ENCODE measurements at places on chromosomes 11 and 22.
A peak's percentile ranks its signal among the peaks of the same experiment; 100 is the strongest.

DNA sequence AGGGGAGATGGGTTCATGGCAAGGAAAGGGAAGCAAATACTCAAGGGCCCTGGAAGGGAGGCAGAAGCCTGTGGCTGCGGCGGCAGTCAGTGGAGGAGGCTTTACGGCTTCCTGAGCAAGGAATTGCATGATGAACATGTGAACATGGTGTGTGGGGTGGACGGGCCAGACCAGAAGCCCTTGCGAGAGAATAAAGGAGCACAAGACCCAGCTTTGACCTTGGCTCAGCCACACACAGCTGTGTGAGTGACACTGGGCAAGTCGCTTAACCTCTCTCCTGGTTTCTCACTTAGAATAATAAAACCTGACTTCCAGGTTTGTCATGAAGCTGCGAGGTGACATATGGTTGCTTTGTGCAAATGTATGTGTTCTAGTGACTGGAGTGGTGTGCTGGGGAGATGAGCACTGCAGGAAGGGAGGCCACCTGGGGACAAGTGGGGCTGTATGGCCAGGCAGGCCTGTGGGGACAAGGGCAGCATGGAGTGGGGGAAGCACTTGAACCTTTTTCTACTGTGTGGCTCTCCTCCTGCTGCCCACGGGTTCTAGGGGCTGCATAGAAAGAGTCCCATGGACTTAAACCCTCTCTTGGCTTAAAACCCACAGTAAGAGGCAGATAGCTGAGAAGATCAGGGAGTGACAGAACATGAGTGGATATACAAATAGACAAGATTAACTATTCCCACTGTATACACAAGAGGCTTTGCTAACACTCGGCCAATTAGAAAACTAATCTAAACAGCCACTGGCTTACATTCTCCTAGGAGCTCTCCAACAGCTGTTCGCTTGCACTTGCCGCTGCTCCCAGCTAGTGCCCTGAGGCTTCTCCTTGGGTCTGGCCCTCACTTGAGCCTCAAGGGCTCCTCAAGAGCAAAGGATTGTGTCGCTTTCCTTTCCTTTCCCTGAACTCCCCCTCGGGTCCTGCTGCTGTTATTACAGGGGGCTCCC lies 67.3 kb upstream of the CDON start:
- no peak for DNase-seq

GRCh38 chr11:726278-727220 lies 20.5 kb downstream of the EPS8L2 start:
- DNase-seq, result no peak

- no peak for DNase-seq
Observed at GRCh38 chr11:134045799-134046635, 22.9 kb upstream of the JAM3 start.

DNA sequence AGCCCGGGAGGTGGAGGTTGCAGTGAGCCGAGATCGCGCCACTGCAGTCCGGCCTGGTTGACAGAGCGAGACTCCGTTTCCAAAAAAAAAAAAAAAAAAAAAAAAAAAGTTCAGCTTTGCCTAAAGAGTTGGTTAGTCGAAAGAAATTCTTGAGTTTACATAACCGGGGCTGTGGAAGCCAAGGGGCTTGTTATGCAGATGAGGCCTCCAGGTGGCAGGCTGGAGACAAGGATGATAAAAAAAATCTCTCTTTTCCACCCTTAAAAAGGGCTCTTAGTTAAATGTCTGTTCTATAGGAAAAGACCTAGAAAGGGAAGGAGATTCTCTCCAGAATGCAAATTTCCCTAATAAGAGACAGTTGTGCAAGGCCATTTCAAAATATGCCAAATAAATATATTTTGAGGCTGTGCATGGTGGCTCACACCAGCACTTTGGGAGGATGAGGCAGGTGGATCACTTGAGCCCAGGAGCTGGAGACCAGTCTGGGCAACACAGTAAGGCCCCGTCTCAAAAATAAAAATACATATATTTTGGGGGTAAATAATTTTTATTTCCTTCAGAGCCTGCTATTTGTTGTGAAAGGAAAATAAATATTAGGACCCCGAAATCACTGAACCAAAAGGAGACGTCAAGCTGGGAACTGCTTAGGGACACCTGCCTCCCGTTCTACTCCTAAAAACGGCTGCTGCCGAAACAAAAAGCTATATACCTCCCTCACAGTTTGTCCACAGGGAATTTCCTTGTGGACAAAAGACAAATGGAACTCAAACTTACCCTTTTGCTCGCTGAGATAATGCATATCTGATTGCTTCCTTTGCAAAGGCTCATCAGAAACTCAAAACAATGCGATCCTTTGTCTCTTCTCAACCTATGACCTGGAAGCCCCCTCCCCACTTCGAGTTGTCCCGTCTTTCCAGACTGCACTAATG lies 2.4 kb upstream of the IFITM2 start:
- DNase-seq, result peak; percentile 46

- DNase-seq, result no peak
Observed at GRCh38 chr11:115325523-115325922, 178.7 kb downstream of the CADM1 start.

GRCh38 chr11:70660889-70661197 lies 262.5 kb downstream of the CTTN start:
- DNase-seq, result no peak

GRCh38 chr22:31970490-31971444 lies 26.4 kb downstream of the YWHAH start:
- peak; percentile 54 for DNase-seq

DNA sequence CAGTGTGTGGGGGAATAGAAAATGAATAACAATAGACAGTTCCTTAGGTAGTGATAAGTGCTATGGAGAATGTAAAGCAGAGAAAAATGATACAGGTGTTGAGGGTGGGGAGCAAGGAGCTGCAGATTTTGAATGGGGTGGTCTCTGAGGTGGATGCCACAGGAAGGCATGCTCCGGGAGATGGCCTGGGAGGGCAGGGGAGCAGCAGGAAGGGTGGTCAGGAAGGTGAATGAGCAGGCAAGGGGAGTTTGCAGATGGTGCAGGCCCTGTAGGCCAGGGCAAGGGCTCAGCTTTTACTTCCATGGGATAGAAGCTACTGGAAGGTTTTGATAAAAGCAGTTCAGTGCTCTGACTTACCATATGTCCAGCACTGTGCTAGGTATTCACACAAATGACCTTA lies 44.8 kb downstream of the FDX1 start:
- DNase-seq, result no peak

DNA sequence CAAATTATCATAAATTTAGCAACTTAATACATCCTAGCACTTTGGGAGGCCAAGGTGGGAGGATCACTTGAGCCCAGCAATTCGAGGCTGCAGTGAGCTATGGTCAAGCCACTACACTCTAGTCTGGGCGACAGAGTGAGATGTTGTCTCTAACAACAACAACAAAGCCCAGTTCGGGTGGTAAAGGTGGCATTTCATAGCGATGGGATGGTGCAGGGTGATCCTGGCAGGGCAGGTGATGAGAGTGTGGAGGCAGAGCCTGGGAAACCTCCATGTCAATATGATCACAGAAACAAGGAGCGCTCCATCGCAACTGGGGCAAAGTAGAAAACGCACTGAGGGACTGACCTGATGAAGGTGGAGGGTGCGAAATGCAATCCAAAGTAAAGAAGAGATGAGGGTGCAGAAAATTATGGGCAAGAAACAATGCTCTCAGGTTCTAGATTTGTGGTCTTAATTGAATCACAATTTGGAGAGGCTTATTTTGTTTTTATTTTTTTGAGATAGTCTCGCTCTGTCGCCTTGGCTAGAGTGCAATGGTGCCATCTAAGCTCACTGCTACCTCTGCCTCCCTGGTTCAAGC lies 32.8 kb upstream of the CLDN5 start:
- no peak for DNase-seq

GRCh38 chr22:45200860-45201511 lies 37.3 kb downstream of the NUP50 start:
- no peak for DNase-seq

GRCh38 chr11:131695889-131696429 lies 325.5 kb downstream of the NTM start:
- no peak for DNase-seq

DNA sequence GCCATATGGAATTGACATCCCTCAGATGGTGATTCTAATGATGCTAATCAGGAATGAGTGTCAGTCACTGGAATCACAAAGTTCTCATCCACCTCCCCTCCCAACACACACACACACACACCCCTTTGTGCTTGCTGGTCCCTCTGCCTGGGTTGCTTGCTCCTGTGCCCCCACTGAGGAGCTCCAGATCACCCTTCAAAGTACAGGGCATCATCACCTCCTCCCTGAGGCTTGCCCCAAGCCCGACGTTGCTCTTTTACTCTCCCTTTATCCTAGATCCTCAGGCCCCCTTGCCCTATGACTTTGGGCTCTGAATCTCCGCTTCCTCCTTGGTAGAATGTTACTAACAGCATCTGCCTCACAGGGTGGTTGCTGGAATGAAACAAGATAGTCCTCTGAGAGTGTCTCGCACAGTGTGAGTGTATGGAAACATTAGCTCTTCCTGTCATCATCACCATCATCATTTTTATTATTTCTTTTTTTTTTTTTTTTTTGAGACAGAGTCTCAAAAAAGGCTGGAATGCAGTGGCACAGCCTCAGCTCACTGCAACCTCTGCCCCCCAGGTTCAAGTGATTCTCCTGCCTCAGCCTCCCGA lies 3.4 kb downstream of the TOM1 start:
- DNase-seq, result no peak

DNA sequence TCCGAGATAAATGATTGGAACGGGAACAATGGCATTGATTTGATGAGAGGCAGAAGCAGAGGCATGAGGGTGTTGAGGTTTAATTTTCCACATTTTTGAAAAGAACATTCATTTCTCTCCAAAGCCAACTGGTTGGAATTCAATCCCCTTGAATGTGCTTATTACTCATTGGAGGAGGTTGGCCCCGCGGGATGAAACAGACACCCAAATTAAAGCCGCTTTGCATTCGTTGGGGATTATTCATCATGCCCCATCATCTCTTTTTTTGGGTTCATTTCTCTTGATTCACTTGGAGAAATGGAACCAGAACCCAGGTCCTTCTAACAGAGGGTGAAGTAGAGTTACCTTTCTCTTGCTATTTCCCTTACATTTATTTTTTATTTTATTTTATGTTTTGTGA lies 47.6 kb upstream of the PARVG start:
- DNase-seq, result no peak

- DNase-seq, result no peak
Observed at GRCh38 chr22:27538666-27539065, 262.9 kb downstream of the MN1 start.

GRCh38 chr11:17876827-17877226 lies 136.0 kb downstream of the SERGEF start:
- DNase-seq, result no peak

DNA sequence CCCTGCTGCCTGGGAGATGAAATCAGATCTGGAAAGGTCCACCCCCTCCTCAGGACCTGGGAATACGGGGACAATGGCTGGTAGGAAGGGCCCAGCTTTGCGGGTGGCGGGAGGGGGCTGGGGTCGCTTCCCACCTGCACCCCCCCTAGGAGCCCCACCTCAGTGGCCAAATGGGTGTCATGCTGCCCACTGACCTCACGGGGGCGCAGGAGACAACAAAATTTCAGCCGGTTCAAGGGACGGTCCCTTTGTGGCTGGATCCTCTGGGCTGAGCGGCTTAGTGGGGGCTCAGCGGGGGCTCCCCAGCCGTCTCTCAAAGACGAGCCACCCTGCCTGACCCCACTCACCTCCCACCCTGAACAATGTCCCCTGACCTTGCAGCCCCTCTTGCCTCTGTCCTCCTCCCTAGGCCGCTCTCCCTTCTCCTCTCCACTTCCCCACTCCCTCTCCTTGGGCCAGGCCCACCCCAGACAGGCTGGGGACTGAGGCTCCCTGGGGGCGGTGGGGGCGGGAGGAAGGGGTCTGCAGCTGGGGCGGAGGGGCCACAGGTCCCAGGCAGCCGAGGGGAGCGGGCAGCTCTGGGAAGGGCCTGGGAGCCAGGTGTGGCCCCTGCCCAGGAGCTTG lies 39.3 kb upstream of the H19 start:
- no peak for DNase-seq

DNA sequence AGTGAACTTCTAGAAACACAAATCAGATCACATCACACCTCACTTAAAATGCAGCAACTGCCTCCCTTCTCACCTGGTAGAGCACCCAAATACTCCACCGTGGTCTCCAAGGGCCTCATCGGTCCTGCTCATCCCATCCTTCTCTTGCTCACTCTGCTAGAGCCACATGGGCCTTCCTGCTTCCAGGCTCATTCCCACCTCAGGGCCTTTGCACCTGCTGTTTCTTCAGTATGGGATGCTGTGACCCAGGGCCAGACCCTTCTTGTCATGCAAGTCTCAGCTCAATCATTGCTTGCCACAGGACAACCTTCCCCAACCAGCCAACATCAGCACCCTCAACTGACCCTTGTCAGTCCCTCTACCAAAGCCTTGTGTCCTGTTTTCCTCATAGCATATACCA lies 124.9 kb downstream of the GALNT18 start:
- no peak for DNase-seq

DNA sequence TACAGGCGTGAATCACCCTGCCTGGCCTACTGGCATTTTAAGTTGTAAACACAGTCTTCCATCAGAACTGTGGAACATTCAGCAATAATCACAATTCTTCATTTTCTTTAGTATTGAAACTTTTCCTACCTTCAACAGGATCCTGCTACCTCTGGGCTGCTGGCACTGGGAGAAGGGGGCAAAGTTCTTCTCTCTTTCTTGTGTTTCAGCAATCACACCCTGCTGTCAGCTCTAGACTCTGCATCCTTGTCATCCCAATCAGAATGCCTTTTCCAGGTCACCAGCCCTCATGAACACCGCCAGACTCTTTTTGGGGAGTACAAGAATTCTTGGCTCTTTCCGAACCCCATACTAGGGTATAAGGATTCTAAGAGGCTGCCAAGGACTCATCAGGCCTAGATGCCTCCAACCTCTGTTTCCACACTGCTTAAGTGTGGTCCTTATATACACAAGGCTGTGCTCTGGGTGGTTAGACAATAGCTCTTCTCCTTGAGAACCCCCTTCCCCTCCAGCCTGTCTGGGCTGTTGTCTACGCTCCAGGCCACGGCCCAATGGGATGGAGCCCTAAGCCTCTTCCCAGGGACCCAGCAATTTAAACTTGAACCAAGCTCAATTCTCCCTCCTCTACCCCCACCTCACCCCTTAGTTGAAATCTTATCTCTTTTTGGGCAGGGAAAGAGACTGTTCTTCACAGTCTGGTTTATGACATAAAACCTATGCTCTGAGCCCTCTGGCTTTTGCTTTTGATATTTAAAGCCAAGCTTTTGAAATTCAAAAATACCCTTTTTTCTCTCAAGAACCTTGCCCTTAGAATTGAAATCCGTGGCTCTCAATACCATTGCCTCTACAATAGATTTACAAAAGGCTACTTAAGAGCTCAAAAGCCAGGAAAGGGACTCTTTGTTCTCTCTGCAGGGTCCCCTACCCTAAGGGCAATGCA lies 327.4 kb downstream of the BUD13 start:
- DNase-seq, result no peak

DNA sequence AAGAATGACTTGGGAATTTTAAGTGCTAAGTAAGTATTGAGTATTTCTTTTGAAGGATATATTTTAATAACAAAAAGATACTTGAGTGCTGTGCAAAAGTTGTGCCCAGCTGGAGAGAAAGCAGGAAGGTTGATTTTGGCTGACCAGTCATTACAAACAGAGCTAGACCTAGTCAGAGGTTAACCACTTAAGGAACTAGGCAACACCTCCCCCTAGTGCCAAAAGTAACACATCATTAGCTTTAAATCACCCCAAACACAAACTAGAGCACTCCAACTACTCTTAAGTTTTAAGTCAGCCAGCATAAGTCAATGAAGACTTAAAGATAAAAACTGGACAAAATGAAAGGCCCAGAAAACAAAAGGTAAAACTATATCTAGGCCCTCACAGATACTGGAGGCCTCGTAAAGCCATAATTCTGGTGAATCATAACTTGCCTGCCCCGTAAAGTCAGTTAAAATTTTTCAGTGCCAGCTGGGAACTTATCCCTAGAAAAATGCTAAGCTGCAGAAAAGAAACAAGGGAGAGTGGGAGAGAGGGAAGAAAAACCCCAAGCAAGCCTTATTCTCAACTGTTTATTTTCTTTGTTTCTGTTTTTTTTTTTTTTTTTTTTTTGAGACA lies 4.6 kb downstream of the TMEM9B start:
- DNase-seq, result peak; percentile 37

Data from GDM1 (cell line).